ENCODE measurements at places on chromosomes 2 and 18. TPM values are rescaled to one million over a fixed set of nuclear protein-coding genes. Genes with fewer than 3 reads are reported as not detected.

DNA sequence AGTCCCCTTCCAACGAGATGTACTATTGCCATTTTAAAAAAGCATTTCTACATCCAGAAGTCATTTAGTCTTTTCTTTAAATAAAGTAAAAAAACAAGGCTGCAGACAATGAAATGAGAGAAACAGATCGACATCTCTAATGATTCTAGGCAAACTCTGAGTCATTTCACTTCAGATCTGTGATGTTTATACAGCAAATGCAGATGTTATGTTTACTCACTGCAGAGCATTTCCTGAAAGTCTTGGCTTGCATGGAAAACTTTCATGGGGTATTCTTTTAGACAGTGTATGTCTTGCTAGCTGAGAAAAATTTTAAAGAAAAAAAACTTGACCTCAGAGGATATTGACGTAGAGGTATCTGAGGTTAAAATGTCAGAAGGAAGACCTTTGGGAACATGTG, 797.4 kb downstream of the CNTNAP5 start:
- H3K27me3 ChIP-seq, result no peaks in the 10 kb centered on the region
- no peaks in the 10 kb centered on the region for H3K4me1 ChIP-seq
- DNase-seq, result no peak
- no peak overlapping the region for H3K4me3 ChIP-seq
- H3K27ac ChIP-seq, result no peak overlapping the region

- H3K36me3 ChIP-seq, result no peaks in the 10 kb centered on the region
- DNase-seq, result no peak
- no peak overlapping the region for H3K4me3 ChIP-seq
- H3K4me1 ChIP-seq, result peaks cover 2% of the 10 kb centered on the region
Observed at GRCh38 chr2:46485002-46485401, 5.6 kb downstream of the TMEM247 start.

- H3K4me3 ChIP-seq, result no peak overlapping the region
- H3K27ac ChIP-seq, result no peak overlapping the region
- H3K27me3 ChIP-seq, result peaks cover 19% of the 10 kb centered on the region
- no peaks in the 10 kb centered on the region for H3K4me1 ChIP-seq
Observed at GRCh38 chr2:156423674-156424282, 12.4 kb upstream of the GPD2 start.

The RASGRP3 gene
- total RNA-seq, result 8.0 TPM

DNA sequence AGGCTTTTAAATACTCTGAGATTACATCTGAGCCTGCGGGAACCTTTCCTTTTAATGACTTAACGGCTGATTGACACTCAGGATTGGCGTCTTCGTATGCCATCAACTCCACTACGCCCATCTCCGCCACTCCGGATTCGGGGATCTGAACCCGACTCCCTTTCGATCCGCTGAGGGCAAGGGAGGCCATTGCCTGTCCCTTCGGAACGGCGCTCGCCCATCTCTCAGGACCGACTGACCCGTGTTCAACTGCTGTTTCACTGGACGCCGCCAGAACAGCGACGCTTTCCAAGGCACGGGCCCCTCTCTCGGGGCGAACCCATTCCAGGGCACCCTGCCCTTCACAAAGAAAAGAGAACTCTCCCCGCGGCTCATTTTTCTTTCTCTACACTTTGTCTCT, 90.4 kb downstream of the PID1 start:
- H3K27me3 ChIP-seq, result no peaks in the 10 kb centered on the region
- no peak overlapping the region for H3K27ac ChIP-seq
- no peak for DNase-seq
- H3K36me3 ChIP-seq, result no peaks in the 10 kb centered on the region

The MCEE gene
- total RNA-seq, result 17.6 TPM
